IPS DF 6.9 (cell line): ENCODE measurements at places on chromosomes 12 and 14.

GRCh38 chr14:52352061-52352491 lies 38.0 kb downstream of the PTGER2 start:
- H3K4me1 ChIP-seq, result no peaks in the 10 kb centered on the region
- H3K27ac ChIP-seq, result no peak overlapping the region
- DNase-seq, result no peak

DNA sequence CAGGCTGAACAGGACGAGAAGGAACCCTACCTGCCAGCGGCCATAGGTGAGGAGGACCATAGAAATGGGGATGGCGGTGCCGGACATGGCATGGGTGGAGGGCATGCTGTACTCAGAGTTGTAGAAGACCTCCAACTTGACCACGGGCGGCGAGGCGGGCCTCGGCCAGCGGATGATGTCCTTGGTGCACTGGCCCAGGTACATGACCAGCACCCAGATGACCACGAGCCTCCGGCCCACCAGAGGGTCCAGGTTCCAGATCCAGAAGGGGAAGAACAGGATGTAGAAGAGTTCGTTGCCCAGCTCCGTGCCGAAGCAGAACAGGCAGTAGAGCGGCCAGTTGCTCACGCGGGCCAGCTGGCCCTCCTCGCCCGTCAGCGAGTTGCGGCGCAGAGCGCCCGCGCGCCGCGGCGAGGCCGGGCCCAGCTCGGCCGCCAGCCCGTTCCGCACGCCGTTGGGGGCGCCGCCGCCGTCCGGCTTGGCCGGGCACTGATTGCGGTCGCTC lies 582 bp downstream of the SGPP1 start:
- H3K4me1 ChIP-seq, result 0 out of 2 replicates have a peak, but pooled peaks cover 2% of the 10 kb centered on the region
- no peaks in the 10 kb centered on the region for H3K36me3 ChIP-seq
- H3K27me3 ChIP-seq, result no peaks in the 10 kb centered on the region; the same call in 1 of the 2 replicates
- no peak for DNase-seq
- H3K4me3 ChIP-seq, result peak overlapping the region; percentile 76

DNA sequence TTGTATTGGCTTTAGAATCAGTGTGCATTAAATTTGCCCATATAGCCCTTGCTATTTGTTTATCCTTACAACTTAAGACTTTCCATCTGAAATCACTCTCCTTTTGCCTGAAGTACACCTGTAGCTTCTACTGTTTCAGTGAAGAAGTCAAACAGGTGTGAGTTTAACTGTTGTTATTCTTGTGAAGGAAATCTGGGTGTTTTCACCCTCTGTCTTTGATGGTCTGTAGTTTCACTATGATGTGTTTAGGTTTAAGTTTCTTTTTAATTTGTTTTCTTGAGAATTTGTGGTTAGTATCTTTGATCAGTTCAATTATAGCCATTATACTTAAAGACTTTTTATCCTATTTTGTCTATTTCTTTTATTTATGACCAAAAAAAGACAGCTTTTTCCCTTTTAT lies 68.9 kb upstream of the BBS10 start:
- DNase-seq, result no peak
- no peaks in the 10 kb centered on the region for H3K36me3 ChIP-seq
- no peak overlapping the region for H3K27ac ChIP-seq
- H3K4me3 ChIP-seq, result no peak overlapping the region
- no peaks in the 10 kb centered on the region for H3K27me3 ChIP-seq

GRCh38 chr12:67069451-67070306 lies 199.5 kb upstream of the CAND1 start:
- peaks cover 2% of the 10 kb centered on the region; the same call in 1 of the 2 replicates for H3K4me1 ChIP-seq
- no peaks in the 10 kb centered on the region; the same call in 1 of the 2 replicates for H3K27me3 ChIP-seq
- no peaks in the 10 kb centered on the region for H3K36me3 ChIP-seq
- H3K27ac ChIP-seq, result no peak overlapping the region
- peak overlapping the region; percentile 83; the same call in 1 of the 2 replicates for H3K4me3 ChIP-seq

DNA sequence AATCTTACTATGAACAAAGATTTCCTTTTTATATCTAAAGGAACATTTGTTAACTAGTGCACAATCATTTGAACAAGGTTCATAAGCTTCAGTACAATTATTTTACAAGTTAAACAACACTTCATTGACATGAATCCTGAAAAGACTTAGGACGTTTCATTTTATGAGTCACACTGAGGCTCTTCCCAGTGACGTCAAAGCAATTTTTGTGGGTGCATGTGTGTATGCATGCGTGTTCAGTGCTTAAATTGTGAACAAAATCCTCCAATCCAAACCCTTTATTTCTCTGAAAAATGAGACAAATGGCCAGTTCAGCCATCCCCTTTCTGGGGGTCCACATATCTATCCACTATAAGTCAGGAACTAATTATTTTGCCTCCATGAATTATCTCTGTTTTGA lies 2.9 kb downstream of the LMNTD1 start:
- DNase-seq, result no peak
- no peaks in the 10 kb centered on the region for H3K27me3 ChIP-seq
- H3K4me3 ChIP-seq, result no peak overlapping the region
- no peak overlapping the region for H3K27ac ChIP-seq

GRCh38 chr12:106914796-106915634 lies 40.7 kb upstream of the TMEM263 start:
- H3K27me3 ChIP-seq, result no peaks in the 10 kb centered on the region
- no peak overlapping the region for H3K27ac ChIP-seq
- H3K4me3 ChIP-seq, result no peak overlapping the region
- H3K36me3 ChIP-seq, result no peaks in the 10 kb centered on the region
- no peak for DNase-seq
- H3K4me1 ChIP-seq, result peaks cover 2% of the 10 kb centered on the region; the same call in 1 of the 2 replicates

DNA sequence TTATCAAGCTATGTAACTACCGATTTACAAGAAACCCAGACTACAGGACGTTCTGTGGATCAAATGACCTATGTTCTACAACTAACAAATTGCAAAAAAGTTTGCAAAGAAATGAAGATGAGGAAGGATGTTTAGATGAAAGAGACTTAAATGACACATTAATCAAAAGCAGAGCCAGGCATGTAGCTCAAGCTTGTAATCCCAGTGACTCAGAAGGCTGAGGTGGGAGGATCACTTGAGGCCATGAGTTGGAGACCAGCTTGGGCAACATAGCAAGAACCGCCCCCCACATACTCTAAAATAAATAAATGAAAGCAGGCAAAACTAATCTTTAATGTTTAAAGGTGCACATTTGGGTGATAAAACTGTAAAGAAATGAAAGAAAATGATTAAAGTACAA lies 331.9 kb downstream of the BTG1 start:
- H3K27ac ChIP-seq, result no peak overlapping the region
- no peaks in the 10 kb centered on the region for H3K36me3 ChIP-seq
- no peaks in the 10 kb centered on the region for H3K27me3 ChIP-seq
- H3K4me1 ChIP-seq, result no peaks in the 10 kb centered on the region
- no peak for DNase-seq

DNA sequence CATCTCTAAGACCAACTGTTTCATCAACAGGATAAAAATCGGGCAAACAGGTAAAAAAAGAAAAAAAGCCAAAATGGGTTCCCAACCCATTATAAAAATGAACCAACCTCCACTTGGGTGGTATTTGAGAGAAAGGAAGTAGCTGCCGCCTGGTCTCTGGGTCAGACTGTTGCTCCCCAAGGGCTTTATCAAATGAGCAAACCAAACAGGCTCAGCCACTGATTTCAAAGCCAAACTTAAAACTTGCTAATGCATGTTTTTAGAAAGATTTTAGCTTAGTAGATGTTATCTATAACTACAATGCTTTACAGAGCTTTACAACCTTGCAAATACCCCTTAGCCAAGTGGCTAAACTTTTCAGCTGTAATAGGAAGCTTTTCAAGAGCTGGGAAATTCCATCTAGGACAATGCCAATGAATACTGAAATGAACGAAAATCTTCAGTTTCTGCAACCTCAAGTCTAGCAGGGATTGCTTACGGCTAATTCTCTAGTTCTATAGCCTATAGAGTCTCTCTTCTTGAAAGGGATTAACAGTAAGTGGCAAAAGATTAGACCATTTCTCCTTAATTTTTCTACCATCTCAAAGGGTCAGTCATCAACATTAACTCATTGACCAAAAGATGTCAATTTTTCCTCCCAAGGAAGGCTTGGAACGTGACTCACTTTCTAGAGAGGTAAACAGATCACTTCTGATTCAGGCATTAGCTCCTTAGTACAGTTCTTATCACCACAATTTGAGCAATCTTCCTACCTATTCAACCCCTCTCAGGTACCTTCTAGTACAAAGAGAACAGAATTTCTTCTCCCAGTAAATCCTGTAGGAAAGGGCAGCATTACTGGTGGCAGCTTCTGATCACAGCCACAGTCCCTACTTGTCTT lies 4.2 kb downstream of the PPM1H start:
- no peak overlapping the region for H3K27ac ChIP-seq
- no peak overlapping the region for H3K4me3 ChIP-seq
- no peak for DNase-seq
- H3K4me1 ChIP-seq, result peaks cover 5% of the 10 kb centered on the region; the same call in 1 of the 2 replicates
- no peaks in the 10 kb centered on the region for H3K36me3 ChIP-seq
- no peaks in the 10 kb centered on the region for H3K27me3 ChIP-seq

GRCh38 chr14:100540926-100541620 lies 46.1 kb downstream of the BEGAIN start:
- no peak overlapping the region for H3K27ac ChIP-seq
- H3K27me3 ChIP-seq, result no peaks in the 10 kb centered on the region
- H3K4me3 ChIP-seq, result no peak overlapping the region
- DNase-seq, result no peak
- H3K36me3 ChIP-seq, result no peaks in the 10 kb centered on the region
